MG63 (cell line): ENCODE measurements at places on chromosomes 6 and 20.
A peak's percentile ranks its signal among the peaks of the same experiment; 100 is the strongest.

DNA sequence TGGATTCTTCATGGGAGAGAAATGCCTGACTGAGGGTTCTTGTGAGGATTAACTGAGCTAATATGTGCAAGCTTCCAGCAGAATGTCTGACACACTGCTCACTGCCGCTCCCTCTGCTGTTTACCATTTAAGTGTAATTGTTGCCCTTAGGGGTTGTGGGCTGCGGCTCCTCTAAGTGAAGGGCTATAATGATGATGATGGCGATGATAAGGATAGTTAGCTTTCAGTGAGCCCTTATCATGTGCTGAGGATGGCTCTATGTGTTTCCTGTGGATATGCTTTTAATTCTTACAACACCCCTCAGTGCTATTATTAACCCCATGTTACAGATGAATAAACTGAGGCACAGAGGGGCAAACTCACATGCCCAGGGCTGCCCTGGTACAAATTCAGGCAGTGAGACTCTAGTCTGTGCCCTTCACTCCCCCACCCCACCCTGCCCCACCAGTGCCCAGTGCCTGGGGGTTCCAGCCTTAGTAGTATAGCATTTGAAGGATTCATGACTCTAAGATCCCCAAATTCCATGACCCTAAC is 33.4 kb downstream of the TGM2 start:
- DNase-seq, result no peak

DNA sequence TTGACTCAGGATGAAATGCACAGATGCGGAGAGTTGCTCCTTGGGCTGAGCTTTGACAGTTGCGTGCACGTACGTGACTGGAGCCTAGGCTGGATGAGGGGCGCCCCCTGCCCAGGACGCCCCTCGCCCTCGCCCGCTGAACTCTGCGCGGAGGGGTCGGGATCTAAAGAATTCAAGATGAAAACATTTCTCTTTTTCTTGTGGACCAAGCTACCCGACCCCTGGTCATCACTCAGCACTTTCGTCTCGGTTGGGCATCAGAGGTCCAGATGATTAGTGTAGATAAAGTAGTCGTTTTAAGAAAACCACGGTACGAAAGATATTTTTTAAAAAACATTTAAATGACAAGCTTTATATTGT is 700 bp downstream of the DTD1 start:
- no peak for DNase-seq

DNA sequence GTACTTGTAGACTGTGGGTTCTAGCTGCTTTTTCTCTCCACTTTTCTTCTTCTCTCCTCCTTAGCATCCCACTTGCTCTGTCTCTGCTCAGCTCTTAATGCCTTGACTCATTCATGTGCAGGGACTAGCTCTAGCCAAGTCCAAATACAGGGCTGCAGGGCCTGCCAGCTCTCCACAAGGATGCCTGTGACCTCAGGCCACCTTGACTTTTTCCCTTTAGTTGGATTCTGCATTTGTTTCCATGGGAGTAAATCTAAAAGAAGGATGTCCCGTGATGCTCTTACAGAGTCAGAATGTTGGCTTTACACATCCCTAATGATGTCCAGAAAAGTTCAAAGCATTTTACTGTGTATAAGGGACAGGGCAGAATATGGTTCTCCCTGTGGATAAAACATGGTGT is 101.8 kb upstream of the PREP start:
- DNase-seq, result no peak

GRCh38 chr20:35291654-35292503 is at the start of gene FAM83C:
FAM83C (minus strand) TSS chr20:35292425; CDS start chr20:35292304, 121 bp downstream.
- DNase-seq, result no peak

- DNase-seq, result no peak
These were observed 515.1 kb upstream of the SOX4 start for GRCh38 chr6:21078497-21078896.

- no peak for DNase-seq
These were observed 89.2 kb downstream of the TRMT11 start for GRCh38 chr6:126075335-126076071.

- DNase-seq, result no peak
These were observed 106.0 kb downstream of the ADGRG6 start for GRCh38 chr6:142407685-142408273.

DNA sequence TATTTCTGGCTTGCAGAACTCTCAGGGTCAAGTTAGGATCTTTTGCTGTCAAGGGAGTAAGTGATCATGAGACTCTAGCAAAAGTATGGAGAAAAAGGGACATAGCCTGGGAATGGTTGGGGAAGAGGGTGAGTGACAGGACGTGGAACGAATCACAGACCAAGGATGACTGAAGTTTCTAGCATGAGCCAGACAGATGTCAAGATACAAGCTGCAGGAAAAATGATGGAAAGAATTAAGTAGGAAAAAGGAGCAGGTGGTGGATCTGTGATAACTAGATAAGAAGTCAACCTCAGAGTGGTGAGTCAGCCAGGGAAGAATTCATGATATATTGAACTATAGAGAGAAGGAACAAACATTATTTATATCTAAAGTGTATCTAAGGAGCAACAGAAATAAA is 159.8 kb upstream of the SYNDIG1 start:
- DNase-seq, result no peak

DNA sequence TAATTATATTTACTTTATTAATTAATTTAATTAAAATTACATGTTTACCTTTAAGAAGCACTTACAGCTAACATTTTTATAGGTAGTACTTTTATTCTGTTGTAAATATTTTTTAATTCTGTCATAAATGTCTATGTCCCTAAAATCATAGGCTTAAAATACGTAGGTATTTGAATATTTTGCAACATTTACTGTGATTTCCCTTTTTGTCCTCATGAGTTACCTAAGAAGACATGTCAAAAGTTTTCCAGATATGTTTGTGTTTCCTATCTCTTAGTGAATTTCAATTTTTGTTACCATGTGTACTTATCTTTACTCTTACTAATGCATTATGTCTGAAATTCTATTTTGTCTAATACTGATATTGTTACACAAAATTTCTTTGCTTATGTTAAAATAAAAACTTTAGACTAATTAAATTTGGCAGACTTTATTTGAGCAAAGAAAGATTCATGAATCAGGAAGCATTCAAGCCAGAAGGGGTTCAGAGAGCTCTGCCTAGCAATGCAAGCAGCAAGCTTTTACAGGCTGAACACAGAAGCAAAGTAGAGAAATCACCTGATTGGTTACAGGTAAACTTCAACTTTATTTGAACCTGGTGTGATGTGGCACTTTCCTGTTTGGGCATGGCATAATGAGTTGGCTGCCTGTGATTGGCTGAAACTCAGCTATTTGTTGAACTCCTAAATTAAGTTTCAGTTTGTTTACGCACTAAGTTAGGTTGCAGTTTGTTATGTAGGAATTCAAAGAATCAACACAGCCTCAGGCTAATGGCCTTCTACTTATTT is 123.2 kb upstream of the TMEM170B start:
- DNase-seq, result no peak

DNA sequence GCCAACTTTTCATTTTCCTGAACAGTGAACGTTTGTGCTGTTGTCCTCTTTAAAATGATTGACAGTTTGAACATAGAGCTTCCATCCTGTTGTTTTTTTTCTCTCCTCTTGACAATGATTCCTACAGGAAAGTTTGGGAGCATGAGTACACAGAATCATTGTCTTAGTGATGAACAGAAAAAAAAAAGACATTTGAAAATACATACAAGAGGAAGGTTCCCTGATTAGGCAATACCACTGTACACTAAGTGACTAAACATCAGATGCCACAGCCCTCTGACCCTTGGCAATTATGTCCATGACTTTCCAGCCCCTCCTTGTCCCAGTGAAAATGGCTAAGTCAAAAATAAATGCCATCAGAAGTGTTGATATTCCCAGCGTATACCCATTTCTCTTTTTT is 71.5 kb downstream of the RTN4IP1 start:
- no peak for DNase-seq

DNA sequence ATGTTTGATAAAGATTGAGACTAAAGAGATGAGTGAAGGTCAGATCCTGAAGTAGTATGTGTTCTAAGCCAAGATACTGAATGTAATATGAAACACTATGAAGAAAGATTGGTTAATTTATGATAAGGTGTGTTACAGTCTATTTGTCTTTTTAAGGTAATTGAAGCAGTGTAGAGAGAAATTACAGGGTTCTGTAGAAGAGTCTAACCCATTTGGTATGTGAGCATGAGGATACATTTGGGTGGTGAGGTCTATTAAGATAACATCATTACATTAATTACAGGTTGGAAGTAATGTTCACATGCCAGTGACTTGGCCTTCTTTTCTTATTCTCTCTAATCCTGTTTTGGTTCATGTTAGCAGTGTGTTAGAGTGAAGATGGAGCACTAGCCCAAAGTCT is 61.4 kb downstream of the AFDN start:
- no peak for DNase-seq

GRCh38 chr6:152874846-152875568 is 107.8 kb downstream of the FBXO5 start:
- no peak for DNase-seq

DNA sequence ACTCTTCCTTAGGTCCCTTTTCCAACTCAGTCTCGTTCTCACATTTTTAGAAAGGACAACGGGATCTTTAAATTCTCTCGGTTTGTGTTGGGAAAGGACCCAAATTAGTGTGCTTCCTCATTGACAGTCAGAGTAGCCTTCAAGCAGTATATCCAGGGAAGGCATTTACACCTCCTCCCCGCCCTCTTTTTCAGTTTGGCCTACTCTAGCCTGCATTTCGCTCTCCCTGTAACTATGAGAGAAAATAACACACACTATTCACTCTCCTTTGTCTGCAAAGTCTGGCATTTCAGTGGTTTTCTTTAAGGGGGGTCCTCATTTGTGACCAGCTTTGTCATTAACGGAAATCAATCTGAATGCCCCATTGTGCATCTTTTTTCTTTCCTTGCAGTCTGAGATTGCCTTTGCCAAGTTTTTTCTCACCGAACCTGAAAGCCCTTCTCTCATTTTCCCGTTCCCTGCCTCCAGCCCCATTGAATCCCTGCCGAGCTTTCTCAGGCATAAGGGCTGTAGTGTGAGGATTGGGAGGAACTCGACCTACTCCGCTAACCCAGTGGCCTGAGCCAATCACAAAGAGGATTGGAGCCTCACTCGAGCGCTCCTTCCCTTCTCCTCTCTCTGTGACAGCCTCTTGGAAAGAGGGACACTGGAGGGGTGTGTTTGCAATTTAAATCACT is 393 bp upstream of the FABP7 start:
- no peak for DNase-seq

GRCh38 chr20:10376270-10377075 is 57.5 kb downstream of the MKKS start:
- peak; percentile 48 for DNase-seq
